ENCODE measurements at places on chromosomes 5 and 9.

DNA sequence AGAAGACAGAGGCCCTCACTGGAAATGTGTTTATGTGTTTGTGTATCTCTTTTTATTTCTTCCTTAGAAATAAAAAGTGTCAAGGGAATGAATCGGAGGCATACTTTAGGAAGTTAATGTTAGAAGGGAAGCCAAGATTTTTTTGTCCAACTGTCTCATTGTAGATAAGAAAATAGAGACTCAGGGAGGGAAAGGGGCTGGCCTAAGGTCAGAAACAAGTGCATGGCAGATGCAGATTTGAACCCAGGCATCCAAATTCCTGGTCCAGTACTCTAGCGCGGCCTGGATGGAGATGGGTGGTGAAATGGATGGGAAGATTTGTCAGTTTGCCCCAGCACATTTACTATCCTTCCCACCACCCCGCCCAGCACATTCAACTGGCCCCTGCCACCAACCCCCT lies 19.8 kb upstream of the TNIP1 start:
- no peak for DNase-seq

GRCh38 chr5:134840811-134841210 lies 5.0 kb upstream of the C5orf24 start:
- no peak for DNase-seq

DNA sequence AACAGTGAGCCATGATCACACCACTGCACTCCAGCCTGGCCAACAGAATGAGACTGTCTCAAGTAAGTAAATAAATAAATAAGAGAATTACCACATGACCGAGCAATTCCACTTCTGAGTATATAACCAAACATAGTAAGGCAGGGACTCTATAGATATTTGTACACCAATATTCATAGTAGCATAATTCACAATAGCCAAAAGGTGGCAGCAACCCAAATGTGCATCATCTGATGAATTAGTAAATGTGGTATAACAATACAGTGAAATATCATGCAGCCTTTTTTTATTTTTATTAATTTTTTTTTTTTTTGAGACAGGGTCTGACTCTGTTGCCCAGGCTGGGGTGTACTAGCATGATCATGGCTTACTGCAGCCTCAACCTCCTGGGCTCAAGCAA lies 33.1 kb downstream of the ALDH7A1 start:
- no peak for DNase-seq

GRCh38 chr5:21685522-21685921 lies 1167.6 kb downstream of the CDH12 start:
- no peak for DNase-seq

DNA sequence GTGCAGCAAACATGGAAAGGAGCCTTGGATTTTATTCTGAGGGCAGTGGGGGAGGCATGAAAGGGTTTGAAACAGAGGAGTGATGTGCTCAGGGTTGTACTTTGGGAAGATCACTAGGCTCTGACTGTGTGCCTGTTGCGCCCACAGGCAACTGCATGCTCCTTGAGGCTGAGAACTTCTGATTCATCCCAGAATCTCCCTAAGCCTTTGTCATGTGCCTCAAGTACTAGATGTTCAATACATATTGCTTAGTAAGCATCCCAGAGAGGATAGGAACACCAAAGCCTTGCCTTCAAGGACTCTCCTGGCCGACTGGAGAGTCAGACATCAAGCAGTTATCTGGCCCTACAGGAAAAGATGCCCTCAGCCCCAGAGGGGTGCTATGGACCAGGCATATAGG lies 54.1 kb downstream of the ARHGEF37 start:
- no peak for DNase-seq

GRCh38 chr9:114413861-114414301 lies 26.1 kb upstream of the AKNA start:
- DNase-seq: no peak

DNA sequence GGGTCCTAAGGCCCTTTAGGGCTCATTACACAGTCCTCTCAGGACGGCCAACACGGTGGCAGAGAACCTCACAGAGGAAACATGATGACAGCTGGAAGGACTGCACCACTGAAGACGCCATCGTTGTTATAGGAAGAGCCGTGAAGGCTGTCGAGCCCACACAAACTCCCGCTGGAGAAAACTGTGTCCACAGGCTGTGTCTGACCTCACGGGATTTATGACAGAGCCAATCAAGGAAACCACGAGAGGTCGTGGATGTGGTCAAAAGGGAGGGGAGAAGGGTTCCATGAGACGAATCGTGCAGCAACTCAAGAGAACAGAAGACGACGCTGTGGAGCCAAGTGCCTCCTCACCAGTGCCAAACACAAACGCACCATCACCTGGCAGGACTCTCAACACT lies 12.2 kb downstream of the QSOX2 start:
- no peak for DNase-seq

DNA sequence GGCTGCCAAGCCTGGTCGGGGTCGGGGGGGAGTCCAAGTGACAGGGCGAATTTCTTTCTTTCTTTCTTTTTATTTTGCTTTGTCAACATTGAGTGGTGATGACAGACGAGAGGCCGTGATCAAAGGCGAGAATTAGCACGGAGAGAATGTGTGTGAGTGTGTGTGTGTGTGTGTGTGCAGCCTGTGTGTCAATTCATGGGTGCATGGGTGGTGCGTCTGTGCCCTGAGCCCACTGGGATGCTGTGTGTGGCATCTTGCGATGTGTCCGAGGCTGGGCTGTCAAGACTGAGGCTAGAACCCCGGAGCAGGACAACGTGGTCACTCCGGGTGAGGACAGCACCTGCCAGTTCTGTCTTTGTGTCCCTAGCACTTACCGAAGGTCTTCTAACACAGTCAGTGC lies 4.7 kb upstream of the FIBCD1 start:
- no peak for DNase-seq

DNA sequence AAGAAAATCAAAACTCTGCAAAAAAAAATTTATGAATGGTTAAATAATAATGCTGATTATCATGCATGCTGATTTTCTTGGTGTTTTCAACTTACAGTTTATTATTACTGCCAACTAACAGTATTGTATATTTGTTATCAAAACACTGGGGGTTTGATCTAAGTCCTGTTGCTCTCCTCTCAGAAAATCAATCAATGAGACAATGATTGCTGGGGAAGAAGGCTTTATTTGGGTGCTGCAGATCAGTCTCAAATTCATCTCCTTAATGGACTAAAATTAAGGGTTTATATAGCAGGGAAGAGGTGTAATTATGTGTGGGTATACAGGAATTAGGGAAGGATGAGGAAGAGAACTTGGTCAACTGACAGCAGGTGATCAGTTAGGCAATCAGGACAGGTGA lies 565.5 kb upstream of the CDH6 start:
- DNase-seq: no peak

DNA sequence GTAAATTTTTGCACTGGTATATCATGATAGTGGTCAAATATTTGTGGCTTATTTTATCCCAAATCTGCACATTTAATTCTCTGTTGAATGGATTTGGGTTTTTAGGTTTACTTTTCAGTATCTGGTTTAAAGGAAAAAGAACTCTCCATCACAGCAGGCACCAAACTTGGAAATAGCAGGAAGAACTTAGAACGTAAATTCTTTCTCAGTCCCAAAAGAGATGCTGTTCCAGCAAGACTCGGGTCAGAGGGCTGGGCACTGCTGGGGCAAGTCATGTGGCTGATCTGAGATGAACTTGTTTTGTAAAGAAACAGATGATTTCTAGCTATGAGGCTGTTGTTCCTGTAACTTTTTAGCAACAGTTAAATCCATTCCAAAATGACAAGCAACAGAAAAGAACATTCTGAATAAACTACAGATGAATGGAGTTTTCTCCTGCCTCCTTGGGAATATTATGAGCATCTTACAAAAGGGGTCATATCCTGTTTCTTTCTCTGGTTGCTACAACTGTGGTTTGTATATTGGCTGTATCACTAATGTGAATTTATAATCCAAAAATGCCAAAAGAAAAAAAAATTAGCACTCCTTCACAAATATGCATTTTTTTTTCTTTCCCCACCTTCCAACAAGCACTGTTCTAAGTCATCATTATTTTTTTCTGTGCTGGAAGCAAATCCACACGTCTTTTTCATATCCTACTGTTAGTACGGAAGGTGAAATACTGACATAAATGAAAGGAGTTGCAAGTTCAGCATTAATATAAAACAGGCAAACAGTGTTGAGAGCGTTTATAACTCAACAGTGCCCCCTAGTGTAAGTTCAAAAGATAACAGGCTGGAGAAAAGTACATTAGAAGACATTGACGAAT lies 31.1 kb downstream of the OR2K2 start:
- DNase-seq: peak; percentile 50

DNA sequence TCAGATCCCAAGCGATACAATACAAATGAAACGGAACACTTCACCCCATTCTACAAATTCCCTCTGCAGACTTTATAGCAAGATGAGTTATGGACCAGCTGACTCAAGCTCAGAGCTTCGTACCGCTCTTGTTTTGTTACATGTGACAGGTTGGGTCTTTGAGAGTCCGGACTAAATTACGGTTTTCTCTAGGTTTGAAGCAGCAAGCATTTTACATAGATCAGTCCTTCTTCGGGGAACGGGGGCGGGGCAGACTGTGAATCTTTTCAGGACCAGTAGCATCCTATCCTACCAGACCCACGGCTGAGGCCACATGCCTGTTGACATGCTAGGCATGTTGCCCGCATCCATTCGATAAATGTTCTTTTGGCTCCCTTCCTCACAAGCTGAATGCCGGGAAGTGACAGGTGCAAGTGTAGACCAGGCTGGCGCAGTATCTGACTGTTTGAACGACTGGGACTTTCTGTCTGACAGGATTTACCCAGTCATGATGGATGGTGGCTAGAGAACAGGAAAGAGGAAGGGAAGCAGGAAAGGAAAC lies 811.0 kb upstream of the GRAMD2B start:
- no peak for DNase-seq

- peak; percentile 42 for DNase-seq
Measured at GRCh38 chr5:129063483-129064113, 31.0 kb upstream of the ISOC1 start.

GRCh38 chr5:31725996-31726395 lies 87.1 kb downstream of the PDZD2 start:
- DNase-seq: no peak

- DNase-seq: no peak
Measured at GRCh38 chr9:114591849-114592248, 4.3 kb downstream of the ATP6V1G1 start.

GRCh38 chr5:16842896-16843295 lies 93.2 kb downstream of the MYO10 start:
- no peak for DNase-seq

GRCh38 chr9:78236551-78236910 lies 656 bp downstream of the CEP78 start:
- DNase-seq: peak; percentile 21

DNA sequence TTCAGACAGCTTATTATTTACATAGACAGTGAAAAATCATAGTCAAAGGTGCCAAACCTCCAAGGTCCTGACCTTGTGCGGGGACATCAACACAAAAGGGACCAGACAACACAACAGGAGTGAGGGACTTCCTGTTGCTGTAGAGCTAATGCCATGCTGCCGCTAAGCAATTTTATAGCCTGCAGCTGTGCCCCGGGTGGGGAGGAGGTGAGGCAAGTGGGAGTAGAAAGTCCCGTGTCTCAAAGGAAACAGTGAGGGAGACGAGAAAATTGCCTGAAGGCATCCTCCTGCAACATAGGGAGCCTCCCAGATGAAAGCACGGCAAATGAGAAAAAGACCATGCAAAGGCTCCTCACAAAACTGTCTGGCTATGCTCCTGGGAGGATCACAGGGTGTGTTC lies 58.8 kb downstream of the CAAP1 start:
- DNase-seq: no peak

DNA sequence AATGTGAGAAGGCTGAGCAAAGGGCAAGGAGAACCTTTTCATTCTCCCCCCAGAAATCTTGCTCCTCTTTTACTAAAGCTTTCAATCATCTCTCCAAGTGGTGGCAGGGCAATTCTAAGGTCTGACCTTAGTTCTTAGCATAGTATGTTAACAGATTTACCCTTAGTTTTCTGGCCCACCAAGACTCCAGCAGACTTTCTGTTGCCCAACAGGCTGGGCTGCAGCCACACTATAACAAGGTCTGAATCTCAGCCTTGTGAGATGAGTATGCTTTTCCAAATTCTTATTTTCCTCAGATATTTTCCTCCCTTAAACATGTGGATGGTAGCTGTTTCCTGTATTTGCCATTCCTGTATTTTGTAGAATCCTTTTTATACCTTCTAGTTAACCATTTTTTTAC lies 69.5 kb downstream of the NIPBL start:
- no peak for DNase-seq

GRCh38 chr5:151047814-151048425 lies 27.5 kb downstream of the GPX3 start:
- no peak for DNase-seq

DNA sequence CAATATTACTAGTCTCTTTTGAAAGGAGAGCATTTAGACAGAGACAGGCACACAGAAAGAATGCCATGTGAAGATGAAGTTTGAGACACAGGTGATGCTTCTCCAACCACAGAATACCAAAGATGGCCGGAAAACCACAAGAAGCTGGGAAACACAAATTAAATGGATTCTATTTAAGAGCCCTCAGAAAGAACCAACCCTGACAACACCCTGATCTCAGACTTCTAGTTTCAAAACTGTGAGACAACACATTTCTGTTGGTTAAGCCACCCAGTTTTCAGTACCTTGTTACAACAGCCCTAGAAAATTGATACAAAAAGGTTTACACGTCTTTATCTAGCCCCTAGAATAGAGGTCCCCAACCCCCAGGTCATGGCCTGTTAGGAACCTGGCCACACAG lies 79.8 kb upstream of the CCNG1 start:
- DNase-seq: no peak

- no peak for DNase-seq
Measured at GRCh38 chr9:116350213-116350612, 196.6 kb downstream of the PAPPA start.

DNA sequence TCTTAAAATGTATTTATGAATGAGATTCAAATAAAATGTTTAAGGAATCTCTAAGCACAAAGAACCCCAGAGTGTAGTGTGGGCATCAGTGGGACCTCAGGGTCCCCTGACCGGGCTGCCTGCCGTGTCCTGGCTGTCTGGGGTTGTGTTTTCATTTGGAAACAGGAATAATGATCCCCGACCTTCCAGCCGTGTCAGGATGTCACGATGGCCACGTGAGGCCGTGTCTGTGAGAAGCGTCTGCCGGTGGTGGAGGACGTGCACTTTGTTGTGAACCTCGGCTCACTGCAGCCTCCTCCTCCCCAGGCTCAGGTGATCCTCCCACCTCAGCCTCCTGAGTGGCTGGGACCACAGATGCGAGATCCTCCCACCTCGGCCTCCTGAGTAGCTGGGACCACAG lies 4.3 kb downstream of the TRAF2 start:
- DNase-seq: no peak

DNA sequence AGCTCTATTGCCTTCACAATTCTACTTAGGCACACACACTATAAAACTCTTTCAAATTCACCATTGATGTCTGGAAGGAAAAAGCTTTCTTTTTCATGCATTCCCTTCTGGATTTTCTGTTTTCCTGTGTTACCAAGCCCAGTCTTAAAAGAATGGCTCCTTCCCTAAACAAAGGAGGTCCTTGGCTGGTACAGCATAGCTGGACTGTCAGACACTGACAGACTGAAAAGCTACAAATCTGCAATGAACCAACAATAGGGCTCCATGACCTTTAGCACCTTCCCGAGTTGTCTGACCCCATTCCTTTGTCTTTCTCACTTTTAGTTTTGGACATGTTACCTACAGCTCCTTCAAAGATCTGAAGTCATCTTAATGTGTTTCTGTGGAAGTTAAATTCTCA lies 382.5 kb downstream of the TMEM161B start:
- DNase-seq: no peak

Measured in NCI-H1694 treated with DMSO at 0.1 percent for 48 hours (cell line).